ENCODE measurements at places on chromosomes 6 and 20. TPM values are rescaled to one million over a fixed set of nuclear protein-coding genes. Genes with fewer than 3 reads are reported as not detected.

DNA sequence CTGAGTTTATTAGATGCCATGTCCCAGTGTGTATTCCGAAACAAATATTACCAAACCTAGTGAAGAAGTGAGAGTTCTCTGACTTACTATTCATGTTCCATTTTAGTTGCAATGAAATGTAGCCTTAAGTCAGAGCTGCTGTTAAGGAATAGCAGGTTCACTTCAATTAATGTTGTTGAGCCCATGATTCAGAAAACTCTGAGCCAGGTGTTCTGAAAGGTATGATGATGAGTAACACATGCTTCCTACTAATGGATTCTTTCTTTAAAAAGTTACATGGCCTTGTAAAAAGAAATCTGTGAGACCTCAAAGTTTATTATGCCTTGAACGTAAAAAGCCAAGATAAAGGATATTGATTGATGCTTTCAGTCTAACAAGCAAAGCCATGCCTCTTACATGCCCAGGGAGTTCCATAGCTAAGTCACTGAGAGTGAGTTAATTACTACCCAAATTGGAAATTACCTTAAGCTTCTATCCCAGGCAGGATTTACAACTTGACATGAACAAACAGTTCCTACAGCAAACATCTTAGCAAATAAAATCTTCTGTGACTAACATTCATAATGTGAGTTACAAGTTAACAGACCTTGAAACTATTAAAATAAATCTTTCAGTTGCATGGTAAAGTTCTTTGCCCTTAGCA, 122.9 kb downstream of the AKAP7 start:
- DNase-seq: no peak

GRCh38 chr6:82337688-82338257, 25.8 kb upstream of the TPBG start:
- DNase-seq: no peak

GRCh38 chr6:132142768-132143167, 191.6 kb upstream of the CCN2 start:
- no peak for DNase-seq

COL21A1 gene
- total RNA-seq: 23.2 TPM

PRSS16 gene
- not detected for total RNA-seq

GRCh38 chr6:31055441-31055840, 45.2 kb downstream of the MUC22 start:
- DNase-seq: no peak

All from left ventricle myocardium superior (tissue), 1 donor.